Sciatic nerve (tissue), 2 donors: ENCODE measurements at places on chromosomes 12 and 14.

GRCh38 chr14:102573591-102574046 lies 18.8 kb upstream of the RCOR1 start:
- DNase-seq: no peak

DNA sequence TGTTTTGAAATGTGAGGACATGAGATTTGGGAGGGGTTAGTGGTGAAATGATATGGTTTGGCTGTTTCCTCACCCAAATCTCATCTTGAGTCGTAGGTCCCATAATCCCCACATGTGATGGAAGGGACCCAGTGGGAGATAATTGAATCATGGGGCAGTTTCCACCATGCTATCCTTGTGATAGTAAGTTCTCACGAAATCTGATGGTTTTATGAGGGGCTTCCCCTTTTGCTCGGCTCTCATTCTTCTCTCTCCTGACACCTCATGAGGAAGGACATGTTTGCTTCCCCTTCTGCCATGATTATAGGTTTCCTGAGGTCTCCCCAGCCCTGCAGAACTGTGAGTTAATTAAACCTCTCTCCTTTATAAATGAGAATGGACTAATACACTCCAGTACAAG lies 18.0 kb downstream of the GALNT6 start:
- DNase-seq: no peak

DNA sequence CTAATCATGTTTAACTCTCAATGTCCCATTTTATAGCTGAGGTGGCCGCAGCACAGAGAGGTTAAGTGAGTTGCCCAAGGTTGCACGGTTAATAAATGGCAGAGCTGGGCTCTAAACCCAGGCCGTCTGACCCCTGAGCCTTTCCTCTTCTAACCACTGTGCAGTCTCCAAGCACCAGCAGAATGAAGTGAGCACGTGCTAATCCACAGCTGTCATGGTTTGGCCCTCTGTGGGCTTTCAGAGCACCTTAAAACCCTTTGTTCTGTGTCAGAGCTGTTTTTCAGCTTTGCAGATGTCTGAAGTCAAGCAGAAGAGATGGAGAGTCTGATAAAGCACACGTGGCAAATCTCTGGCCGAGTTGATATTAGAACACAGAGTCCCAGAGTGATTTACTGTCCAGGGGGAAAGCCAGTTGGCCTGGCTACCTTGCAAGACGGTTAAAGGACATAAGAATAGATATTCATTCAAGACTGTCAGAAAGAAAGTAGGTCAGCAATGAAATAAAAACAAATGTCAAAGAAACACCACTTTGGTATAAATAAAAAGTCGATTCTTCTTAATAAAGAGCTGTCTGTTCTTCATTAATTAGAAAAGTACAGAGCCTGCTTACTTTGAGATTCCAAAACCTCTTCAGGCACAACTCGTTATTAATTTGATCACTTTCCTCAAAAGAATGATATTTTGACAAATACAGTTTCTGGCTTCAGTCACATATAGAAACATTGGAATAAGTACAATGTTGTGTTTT lies 107.3 kb downstream of the CRADD start:
- DNase-seq: no peak

GRCh38 chr12:13205809-13206559 lies 9.5 kb downstream of the EMP1 start:
- DNase-seq: no peak

- DNase-seq: peak; percentile 74
These were observed 4.9 kb upstream of the ANKLE2 start for GRCh38 chr12:132766380-132767085.

DNA sequence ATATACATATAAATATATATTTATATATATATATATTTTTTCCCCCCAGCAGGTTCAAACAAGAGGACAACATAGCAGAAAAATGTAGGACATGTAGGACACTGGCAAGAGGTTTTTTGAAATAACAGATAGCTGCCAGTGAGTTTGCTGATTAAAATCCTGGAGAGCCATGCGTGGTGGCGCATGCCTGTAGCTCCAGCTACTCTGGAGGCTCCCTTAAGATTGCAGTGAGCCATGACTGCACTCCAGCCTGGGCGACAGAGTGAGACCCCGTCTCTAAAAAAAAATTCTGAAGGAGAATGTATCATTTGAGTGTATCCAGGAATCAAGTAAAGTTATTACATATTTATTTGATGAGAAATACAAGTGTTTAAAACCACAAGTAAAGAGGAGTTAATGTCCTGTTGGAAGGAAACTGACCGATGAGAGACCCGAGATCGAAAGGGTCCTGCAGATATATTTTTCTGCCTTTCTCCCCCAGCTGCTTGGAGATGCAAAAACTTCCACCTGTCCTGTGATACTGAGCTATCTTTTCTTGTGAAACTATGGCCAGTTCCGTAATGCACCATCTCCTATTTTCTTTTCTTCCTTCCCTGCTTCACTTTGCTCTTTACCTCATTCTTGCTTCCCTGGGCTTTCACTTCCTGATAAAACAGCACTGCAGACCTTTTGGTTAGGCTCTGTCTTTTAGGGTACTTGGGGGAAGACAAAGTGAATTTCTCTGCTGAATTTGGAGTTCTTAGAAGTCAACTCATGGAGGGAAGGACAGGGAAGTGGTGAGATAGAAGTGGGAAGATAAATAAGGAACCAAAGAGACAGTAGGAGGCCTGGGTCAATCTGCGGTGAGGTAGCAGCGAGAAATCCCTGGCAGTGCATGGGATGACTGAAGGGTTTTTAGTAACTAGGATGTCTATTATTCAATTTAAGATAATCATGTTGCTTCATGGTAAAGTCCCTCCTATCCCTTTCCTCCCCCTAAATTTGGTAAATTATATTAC lies 41.2 kb upstream of the SLC2A13 start:
- DNase-seq: no peak

DNA sequence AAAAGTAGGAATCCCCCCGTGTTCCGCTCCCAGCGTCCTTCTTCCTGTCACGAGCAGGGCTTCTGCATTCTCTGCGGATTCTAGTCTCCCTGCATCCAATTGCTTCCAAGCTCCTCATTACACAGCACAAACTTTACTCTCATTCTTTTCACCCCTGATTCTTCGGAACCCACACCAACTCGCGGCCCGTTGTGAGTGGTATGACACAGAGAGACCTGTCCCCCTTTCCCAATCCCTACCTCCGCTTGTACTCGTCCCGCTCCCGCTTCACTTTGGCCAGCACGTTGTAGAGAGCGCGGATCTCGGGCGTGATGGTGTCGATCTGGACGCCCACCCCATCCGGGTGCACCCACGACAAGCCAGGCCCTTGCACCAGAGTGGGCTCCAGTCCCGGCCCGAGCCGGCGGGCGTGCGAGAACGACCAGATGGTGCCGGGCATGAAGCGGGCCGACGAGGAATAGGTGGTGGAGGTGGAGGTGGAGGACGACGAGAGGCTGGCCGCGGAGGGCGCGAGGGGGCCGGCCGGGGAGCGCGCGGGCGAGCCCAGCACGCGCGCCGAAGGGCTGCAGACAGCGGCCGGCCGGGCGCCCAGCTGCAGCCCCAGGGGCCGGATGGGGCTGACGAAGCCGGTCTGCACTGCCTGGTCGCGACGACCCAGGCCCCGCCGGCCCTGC lies 687 bp downstream of the IFFO1 start:
- no peak for DNase-seq

- DNase-seq: no peak
These were observed 79.4 kb downstream of the TPH2 start for GRCh38 chr12:72018036-72018435.

GRCh38 chr12:107457362-107457935 lies 228.2 kb upstream of the PWP1 start:
- DNase-seq: no peak

GRCh38 chr14:99975190-99975589 lies 90.0 kb upstream of the EVL start:
- DNase-seq: no peak

DNA sequence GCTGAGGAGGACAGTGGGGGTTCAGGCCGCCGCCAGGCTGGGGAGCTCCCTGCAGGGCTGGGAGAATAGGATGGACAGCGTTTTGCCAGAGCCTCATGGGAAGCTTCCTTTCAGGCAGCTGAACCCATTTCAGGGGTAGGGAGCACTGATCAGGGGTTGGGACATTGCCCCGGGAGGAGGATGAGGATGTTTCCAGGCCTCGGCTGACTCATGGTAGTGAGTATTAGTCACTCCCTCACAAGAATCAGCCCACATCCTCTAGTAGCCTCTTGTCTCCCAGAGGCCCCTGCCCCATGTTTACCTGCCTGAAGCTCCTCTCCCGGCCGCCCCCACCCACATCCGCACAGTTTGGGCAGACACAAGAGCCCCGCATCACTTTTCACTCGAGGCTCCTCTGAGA lies 89.8 kb downstream of the ZFP36L1 start:
- DNase-seq: no peak

- no peak for DNase-seq
These were observed 25.7 kb downstream of the WDR89 start for GRCh38 chr14:63616015-63616414.

- no peak for DNase-seq
These were observed 151.7 kb upstream of the RTL1 start for GRCh38 chr14:101055106-101055662.

GRCh38 chr14:72532686-72533454 lies 361.0 kb downstream of the DPF3 start:
- DNase-seq: no peak
